ENCODE measurements at places on chromosomes 3 and 15. TPM values are rescaled to one million over a fixed set of nuclear protein-coding genes. Genes with fewer than 3 reads are reported as not detected.
A peak's percentile ranks its signal among the peaks of the same experiment; 100 is the strongest.

GRCh38 chr15:85578941-85579701 lies 198.7 kb downstream of the AKAP13 start:
- no peak for DNase-seq

The GORASP1 gene
- 56.0 TPM for total RNA-seq

DNA sequence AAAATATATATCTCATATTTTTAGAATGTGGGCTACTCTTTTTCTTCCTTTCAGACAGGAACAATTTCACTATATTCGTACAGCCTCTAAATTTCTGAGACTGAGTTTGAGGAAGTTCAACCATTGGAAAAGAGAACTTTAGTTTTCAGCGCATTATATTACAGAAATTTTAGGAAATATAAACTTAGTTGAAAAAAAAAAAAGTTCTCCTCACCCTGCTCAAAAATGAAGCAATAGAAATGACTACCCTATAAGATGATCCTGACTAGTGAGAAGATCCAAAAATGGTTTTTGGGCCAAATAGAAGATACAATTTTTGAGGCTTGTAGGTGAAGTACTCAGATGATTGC lies 139.6 kb downstream of the MCTP2 start:
- DNase-seq, result no peak

DNA sequence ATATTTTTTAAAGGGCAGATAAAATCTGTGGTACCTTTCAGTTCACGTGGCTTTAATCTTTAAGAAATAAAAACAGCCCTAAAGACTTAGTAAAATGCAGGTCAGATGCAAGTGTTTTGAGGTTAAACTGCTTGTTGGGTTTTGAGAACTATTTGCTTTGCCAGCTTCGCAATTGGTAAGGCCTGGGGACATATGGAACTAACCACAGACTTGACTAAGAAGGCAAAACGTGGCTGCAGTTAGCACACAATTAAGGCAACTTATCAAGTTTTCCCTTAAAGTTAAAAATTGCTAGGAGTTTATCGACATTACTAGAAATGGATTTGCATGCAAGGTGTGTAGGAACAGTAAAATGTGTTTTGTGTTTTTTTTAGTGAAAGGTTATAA lies 206.9 kb downstream of the ZNF385D start:
- no peak for DNase-seq

GRCh38 chr3:61715886-61716527 lies 154.6 kb downstream of the PTPRG start:
- DNase-seq, result no peak

DNA sequence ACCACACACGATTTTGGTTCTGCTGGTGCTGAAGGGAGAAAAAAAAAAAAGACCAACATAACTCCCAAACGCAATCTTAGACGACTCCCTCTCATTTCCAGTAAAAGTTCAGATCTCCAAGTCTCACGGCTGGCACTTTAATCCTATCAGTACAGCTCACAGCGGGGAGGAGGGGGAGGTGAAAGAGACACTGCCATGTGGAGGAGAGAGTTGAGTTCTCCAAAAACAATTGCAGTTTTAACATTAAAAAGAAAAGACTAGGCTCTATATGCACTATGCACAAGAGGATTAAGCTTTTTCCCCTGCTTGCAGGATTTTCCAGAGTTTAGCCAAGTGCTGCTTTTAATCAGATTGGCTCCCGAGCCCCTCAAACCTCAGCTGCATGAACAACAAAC lies 16.8 kb downstream of the BMF start:
- no peak for DNase-seq

- no peak for DNase-seq
These were observed 2.2 kb upstream of the MEIS2 start for GRCh38 chr15:37102305-37103162.

DNA sequence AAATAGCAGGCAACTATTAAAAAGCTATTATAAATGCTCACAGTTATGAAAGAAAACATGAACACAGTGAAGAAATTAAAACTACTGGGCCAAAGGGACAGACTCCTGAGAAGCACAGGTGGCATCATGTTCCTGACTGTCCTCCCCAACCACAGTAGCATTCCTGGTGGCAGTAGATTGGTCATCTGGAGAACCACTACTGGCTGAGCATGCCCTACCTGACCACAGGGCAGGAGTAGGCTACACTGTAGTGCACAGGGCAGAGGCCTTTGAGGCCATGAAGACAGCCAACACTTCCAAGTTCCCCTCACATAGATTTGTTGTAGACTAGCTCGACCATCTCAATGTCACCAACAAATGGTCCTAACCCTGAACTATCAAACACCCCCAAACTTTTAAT lies 49.2 kb downstream of the NBEAL2 start:
- DNase-seq, result no peak

The IL5RA gene
- 2.2 TPM for total RNA-seq

The ROBO1 gene
- total RNA-seq, result 3.2 TPM

DNA sequence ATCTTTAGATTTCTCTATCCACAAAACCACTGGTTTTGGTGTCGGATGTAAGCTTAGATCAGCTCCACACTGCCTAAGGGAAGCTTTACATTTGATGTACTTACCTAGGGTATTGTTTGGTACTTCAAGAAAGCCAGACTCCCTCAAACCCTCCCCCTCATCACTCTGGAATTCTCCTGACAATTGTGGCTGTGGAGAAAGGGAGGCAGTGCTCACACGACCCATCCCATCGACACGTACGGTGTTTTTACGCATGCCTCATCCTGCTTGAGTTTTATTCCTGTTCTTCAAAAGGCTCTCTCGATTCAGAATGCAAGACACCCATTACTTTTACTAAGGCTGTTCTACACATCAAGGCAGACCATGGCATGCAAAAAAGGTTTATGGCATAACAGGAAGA lies 67.3 kb upstream of the ONECUT1 start:
- no peak for DNase-seq

GRCh38 chr3:17089314-17089700 lies 204.6 kb downstream of the PLCL2 start:
- DNase-seq, result no peak

DNA sequence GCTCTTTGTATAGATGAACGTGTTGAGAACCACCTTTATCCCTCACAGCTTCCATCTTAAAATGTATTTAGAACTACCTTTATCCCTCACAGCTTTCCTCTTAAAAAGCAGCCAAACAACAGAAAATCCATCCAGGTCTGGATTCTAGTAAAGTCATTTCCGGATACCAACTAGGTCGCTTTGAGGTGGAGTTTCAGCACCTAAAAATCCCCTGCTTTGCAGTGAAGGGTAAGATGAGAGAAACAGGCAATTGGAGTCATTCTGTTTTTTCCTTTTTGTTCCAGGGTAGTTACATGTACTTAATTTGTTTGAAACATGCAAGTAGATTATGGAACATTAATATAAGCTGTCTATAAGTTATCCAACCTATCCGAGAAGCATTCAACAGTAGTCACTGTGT lies 192.0 kb downstream of the UBE2E2 start:
- DNase-seq, result no peak

DNA sequence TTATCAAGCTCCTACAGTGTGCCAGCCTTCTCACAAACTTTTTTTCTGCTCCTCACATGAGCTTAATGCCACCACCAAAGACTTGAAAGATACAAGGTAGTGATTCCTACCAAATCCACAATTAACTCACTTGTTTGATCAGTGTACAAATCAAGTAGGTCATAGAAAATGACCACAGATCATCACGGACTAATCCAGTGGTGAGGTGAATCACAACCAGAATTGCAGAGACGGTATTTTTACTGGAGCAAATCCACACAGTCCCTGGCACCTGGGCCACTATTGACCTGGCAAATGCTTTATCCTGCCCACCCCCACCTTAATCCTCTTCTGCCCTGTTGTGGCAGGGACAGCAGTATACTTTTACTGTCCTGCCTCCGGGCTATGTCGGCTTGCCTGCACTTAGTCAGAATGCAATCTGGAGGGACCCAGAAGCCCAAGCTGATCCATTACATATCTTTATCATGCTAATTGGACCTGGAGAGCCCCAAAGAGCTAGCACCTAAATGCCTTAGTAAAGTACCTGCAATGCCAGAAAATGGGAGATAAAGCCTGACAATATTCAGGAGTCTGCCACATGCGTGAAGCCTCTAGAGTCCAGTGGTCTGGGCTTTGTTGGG lies 83.9 kb upstream of the CDV3 start:
- no peak for DNase-seq

The GNAI2 gene
- total RNA-seq, result 596 TPM

- no peak for DNase-seq
These were observed 96.0 kb upstream of the TSC22D2 start for GRCh38 chr3:150312018-150312657.

The GOLGA8N gene
- total RNA-seq, result 34.7 TPM

DNA sequence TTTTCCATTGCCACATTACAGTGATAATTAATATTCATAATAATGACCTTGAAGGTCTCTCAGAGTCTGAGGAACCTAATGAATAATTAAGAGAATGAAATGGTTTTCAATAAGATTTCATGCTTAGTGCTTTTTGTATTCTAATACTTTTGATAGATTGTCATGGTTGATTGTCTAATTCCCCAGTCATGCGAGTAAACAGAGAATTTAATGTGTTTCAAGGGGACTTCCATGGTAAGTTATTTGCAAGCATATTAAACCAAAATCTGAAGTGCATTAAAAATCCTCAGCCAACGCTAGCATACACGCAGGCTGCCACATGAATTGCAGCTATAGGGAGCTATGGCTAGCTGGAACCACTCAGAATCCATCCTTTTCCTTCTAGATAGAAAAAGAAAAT lies 18.9 kb upstream of the ANO10 start:
- DNase-seq, result no peak

The IGSF11 gene
- under 0.01 TPM for total RNA-seq

GRCh38 chr15:56468401-56468800 lies 3.5 kb upstream of the MNS1 start:
- no peak for DNase-seq

The DTWD1 gene
- 6.2 TPM for total RNA-seq

The GPR149 gene
- not detected for total RNA-seq

DNA sequence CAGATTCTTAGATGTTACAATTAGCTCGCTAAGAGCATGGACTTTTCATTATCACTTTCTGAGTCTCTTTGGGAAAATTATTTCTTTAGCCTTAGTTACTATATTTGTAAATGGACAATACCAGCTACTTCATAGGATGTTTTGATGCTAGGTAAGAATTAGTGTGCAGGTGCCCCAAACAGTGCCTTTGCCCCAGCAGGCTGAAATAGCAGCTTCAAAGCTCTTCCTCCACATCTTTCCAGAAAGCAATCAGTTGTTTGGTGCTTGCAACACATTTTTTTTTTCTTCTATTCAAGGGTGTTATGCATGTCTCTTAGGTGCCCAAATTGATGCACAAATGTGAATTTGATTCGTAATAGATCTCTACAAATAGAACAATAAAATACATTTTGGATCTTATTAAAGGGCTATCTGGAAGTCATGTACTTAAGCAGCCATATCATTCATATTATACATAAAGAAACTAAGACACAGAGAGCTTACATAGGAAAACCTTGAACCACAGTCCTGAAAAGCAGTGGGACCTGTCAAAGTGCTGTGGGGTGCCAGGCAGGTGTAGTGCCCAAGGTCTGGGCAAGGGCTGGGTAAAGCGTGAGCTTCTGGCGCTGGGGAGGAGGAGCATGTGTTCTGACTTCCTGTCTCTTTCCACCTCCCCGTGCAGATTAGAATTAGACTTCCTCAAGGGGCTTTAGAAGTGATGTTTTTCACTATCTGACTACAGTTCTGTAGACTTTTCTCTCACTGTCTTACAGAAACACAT lies 62.9 kb downstream of the FNDC3B start:
- peak; percentile 41 for DNase-seq

- no peak for DNase-seq
These were observed 116.8 kb downstream of the ZNF280D start for GRCh38 chr15:56616551-56616950.

GRCh38 chr3:25293736-25294135 lies 134.3 kb upstream of the RARB start:
- DNase-seq, result no peak

- DNase-seq, result no peak
These were observed 150.8 kb downstream of the TMEM108 start for GRCh38 chr3:133188996-133189395.

The MUSTN1 gene
- 0.27 TPM for total RNA-seq

The MCTP2 gene
- 94.8 TPM for total RNA-seq

The MRAS gene
- total RNA-seq, result 2.2 TPM

The EPHB1 gene
- total RNA-seq, result under 0.01 TPM

The CHRNA7 gene
- total RNA-seq, result 2.7 TPM

The RSL24D1 gene
- 29.4 TPM for total RNA-seq

DNA sequence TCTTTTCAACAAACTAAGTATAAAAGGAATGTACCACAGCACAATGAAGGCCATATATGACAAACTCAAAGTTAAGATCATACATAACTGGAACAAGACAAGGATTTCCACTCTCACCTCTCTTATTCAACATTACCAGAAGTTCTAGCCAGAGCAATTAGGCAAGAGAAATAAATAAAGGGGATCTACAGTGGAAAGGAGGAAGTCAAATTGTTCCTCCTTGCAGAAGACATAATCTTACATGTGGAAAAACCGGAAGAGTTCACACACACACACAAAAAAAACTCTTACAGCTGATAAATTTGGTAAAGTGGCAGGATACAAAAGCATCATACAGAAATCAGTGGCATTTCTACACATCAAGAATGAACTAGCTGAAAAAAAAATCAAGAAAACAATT lies 277.9 kb downstream of the MCTP2 start:
- DNase-seq, result no peak

DNA sequence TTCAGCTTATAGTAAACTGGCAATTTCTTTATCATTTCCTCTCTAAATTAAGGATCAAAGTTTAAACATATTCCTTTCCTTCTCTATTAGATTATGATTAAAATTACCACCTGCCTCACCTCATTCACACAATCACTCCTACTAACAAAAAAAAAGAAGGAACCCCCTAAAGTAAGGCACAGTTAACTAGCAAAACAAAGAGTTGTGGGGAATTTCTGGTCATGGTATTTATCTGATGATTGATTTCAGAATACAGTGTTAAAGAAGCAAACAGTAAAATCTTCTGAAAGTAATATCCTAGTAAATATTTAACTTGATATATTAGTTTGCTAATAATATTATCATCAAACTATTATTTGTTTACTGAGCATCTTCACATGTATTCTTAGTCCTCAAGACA lies 8.8 kb downstream of the GBE1 start:
- no peak for DNase-seq

DNA sequence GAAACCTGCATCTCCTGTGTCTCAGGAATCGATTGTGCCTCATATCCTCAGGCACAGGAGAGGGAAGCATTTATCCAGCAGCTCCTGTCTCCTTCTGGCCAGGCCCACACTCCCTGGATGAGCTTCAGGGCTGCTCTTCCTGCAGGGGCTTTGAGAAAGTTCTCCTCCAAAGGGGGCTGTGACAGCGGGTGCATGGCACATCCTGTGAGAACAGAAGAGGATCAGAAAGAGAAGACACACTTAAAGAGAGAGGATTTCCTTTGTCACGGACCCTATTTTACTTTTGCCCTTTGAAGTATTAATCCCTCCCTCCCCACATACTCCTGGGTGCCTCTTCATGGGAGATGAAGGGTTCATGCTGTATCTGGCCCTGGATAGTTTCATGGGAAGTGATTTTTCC lies 46.0 kb downstream of the MFSD1 start:
- DNase-seq, result no peak

GRCh38 chr3:72678867-72679266 lies 169.4 kb downstream of the SHQ1 start:
- no peak for DNase-seq

- no peak for DNase-seq
These were observed 7.1 kb upstream of the SSUH2 start for GRCh38 chr3:8651418-8652323.

Data from hematopoietic multipotent progenitor cell (in vitro differentiated cells).